T47D (cell line): ENCODE measurements at places on chromosomes 13 and 19.

- no peak for DNase-seq
Measured at GRCh38 chr19:48094855-48095203, 15.8 kb downstream of the PLA2G4C start.

GRCh38 chr13:44506719-44507118 is 69.4 kb downstream of the TSC22D1 start:
- DNase-seq, result no peak

DNA sequence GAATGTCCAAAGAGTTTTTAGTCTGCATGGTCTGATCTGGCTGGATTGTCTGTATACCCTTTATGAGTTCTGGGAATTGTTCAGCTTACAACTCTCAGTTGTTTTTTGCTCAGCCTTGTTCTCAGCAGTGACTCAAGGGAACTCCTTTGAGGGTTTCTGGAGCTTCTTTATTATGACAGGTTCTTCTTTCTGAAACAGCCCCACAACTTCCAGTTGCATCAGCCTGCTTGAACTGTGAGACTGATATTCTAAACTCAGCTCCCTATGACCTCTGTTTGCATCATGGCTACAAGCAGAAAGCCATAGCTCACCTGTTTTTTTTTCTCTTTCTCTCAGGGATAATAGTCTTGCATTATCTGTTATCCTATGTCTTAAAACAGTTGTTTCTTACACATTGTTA is 85.0 kb downstream of the TDRD3 start:
- no peak for DNase-seq

DNA sequence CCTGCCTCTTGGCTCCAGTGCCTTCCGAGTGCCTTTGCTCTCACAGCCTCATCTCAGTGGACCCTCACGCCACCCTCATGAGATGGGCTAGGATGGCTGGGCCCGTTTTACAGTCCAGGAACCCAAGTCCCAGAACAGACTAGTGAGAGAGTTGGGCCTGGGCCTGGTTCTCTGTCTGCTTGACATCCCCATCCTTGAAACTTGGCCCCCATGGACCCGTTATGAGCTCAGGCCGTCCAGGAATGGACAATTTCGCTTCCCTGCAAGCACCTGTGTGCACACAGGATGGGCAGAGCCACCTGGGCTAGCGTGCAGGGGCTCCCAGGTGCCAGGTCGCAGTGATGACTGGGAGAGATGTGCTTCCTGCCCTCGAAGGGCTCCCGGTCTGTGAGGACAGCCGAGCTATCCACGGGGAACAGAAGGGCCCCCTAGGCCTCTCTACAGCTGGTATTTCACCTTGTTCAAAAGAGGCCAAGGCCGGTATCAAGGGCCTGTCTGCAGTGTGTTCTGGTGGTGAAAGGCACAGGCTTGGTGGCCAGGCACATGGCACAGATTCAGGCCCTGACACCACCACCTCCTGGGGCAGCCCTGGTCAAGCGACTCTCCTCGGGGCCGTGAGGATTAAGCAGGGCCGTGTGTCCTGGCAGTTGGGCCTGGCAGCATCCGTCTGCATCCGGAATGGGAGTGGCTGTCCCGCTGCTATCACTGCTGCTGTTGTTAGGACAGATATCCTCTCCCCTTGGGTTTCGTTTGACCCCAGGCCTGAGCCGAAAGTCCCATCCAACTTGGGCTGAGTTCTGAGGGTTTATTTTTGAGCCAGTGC is 38.9 kb downstream of the CAPN12 start:
- DNase-seq, result no peak

GRCh38 chr19:17490411-17490810 is 20.1 kb downstream of the SLC27A1 start:
- no peak for DNase-seq

DNA sequence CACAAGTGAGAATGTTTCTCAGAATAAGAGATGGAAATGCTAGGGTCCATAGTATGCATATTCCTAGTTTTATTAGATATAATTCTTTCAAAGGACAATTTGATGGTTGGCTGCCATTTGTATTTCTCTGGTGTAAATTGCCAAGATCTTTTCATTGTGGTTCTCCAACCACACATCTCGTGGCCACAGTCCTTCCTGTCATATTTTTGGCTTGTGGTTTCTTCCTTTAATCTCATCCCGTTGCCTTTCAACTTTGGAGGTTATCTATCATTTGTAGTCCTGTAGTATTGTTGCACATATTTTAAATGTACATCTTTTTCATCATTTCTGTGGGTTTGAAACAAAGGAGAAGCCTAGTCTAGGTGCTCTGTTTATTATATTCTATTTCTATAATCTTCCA is 61.2 kb downstream of the WASF3 start:
- no peak for DNase-seq

DNA sequence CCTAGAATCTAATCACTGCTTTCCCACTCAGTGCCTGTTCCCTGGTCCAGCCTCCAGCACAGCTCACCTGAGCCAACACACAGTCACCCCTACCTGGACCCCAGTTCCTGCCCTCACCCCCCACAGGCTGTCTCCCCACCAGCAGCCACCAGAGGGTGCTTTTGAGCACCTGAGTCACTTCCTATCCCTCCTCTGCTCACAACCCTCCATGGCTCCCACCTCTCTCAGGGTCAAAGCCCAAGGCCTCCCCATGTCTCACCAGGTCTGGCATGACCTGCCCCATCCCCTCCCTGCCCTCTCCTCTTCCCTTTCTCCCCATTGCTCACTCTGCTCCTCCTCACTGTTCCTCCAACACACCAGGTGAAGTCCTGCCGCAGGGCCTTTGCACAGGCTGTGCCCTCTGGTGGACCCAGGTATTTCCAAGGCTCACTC is 7.1 kb upstream of the DPP9 start:
- DNase-seq, result no peak

- DNase-seq, result peak; percentile 77
Measured at GRCh38 chr19:45577111-45577905, 7.3 kb downstream of the OPA3 start.

DNA sequence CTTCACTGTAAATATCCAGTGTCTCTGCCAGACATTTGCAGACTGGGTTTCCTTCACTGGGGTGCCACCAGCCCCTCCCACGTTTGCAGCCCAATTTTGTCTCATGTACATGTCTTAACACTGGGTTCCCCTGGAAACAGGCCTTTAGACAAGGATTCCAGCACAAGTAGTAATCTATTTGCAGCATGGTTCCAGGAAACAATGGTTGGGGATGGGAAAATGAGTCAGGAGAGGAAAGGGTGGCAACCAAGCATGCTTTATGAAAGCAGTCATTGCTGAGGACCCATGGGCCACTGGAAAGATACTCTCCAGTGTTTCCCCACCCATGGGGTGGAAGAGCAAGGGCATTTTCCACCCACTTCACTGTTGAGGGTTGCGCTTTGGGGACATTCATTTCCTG is 53.6 kb upstream of the FARP1 start:
- no peak for DNase-seq

DNA sequence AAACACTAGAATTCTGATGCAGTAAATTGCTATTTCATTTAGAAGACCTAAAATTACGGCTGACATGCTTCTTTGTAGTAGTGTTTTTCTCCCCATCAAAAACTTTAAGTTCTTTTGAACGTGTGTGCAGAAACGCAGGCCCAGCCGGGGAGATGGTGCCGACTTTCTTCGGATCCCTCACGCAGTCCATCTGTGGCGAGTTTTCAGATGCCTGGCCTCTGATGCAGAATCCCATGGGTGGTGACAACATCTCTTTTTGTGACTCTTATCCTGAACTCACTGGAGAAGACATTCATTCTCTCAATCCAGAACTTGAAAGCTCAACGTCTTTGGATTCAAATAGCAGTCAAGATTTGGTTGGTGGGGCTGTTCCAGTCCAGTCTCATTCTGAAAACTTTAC is 98.3 kb downstream of the TNFRSF19 start:
- no peak for DNase-seq

DNA sequence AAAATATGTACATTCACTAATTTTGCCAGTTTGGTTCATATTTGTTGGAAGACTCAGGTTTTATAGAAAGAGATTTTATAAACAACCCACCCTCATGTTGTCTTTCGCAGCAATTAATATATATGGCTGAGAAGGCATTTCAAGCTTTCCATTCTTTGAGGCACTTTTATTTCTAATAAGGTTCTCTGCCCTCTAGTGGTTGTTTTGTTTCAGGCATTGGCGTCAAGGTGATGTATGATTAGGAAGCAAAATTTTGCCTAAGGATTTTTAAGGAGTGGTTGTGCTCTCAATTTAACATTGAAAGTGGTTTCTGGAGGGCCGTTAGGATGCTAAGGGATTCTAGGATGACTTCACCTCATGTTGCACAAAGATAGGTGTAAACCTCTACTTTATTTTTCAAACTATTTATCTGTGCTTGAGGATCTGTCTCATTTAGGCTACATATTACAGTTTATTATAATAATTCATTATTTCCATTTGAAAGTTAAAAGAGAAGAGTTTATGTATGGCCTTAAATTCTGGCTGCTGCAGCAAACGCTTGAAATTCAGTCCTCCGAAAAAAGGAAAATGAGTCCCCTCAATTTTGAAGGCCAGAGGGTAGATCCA is 35.9 kb downstream of the OXGR1 start:
- DNase-seq, result peak; percentile 13

DNA sequence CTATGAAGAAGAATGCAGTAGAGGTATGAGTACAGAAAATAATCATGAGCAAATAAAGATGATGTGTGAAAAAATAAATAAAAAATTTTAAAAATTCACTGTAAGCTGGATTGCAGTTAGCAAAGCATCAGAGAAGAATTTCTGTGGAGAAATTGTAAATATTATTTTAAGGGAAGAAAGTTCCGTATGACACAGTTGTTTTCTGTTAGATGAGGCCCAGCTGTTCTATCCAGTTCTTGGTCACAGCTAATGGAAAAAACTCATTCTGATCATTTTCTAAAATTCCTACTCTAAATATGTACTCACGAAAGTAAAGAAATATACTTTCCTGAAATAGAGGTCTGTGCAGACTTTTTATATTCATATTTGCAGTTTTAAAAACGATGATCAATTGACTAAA is 578.8 kb downstream of the DCT start:
- DNase-seq, result no peak

DNA sequence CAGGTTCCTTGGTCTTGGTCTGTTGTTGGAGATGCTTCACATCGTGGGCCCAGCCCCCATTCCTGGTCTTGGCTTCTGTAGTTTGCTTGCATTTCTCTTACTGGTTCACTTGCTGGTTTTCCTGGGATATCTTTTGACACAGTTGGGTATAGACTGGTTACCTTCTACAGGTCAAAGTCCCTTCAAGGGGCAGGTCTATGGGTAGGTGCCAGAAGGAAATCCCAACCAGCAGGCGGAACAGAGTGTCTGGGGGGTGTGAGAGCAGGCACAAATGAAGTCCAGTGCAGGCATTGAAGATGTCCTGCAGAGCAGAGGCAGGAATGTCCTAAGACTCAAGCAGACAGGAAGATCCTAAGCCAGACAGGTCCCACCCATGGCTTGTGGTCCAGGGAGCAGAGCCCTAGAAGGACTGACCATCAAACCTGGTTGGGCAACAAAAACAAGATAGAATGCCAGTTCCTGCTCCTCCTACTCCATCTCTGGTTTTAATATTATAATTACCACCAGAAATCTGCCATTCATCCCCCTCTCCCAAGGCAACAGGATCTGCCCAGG is 17.7 kb upstream of the WASF3 start:
- no peak for DNase-seq

DNA sequence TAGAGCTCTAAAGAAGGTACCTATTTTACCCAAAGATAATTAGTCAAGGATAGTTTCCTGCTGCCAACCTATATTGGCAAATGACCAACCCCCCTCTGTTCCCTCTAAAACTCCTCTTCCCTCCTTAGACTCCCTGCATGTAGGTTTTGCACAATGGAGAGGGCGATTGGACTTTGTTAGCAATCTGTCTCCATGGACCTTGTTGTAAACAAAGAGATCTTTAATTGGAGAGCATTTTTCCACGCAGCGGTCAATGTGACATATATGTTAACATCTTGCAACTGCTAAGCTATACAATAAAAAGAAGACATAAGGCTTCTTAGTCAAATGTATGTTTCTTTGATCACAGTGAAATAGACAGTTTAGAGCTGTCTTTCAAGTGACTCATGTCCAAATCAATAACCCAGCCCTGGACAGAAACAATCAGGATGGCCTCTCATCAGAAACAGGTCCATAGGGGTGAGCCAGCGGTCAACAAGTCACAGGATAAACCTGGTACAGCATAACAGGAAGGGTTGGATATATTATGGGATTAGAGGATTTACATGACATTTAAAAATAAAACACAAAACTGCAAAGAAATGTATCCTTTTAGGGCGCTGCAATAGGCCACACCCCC is 69.7 kb upstream of the UBL3 start:
- no peak for DNase-seq

DNA sequence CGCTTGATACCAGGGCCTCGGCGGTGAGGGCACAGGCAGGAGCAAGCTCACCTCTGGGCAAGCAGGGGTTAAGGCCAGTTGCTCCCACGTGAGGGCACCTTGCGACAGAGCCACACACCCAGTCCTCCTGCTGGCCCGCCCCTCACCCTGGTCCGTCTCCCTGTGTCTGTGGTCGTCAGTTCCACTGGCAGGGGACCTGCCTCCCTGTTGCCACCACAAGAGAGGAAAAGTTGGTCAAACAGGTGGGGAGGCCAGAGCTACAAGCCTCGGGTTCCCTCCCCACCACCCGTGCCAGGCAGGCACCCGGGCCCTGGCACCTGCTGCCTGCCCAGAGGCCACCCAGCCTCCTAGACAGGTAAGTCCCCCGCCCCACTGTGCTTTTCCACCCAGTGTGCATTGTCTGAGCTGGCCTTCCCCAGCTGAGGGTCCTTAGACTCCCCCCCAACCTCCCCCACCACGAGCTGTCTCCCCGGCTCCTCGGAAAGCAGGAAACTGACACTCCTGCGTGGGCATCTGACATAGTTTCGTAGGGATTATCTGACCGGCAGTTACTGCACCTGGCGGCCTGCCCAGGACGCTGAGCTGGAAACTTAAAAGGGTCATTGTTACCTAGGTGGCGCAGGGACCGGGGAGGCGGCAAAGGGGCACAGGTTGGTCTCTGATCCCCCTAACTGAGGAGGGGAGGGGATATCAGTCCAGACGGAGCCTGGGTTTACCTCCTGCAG is at the start of gene TJP3:
TJP3 (plus strand) TSS at position 178 of the 725 bp plus-strand sequence. CDS start 20,049 bp downstream, outside the sequence.
- DNase-seq, result peak; percentile 86

GRCh38 chr19:47313754-47314295 is 4.2 kb downstream of the C5AR1 start:
- no peak for DNase-seq

- no peak for DNase-seq
Measured at GRCh38 chr19:39829702-39830275, 4.2 kb downstream of the DYRK1B start.

- no peak for DNase-seq
Measured at GRCh38 chr13:64054321-64054720, 2638.7 kb upstream of the PCDH20 start.

- peak; percentile 78 for DNase-seq
Measured at GRCh38 chr19:23283925-23284324, 33.7 kb upstream of the ZNF724 start.

DNA sequence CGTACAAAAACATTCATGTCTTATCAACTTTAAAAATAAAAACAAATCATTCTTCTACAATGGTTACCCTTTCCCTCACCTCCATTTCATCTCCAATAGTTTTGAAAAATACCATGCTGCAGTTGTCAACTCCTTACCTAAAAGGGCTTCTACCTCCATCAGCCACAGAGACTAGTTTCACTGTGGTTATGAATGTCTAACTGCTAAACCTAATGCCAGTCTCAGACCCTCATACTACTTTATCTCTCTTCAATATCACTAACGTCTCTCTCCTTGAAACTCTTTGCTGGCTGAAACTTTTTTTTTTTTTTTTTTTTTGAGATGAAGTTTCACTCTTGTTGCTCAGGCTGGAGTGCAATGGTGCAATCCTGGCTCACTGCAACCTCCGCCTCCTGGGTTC is 27.1 kb downstream of the LNX2 start:
- no peak for DNase-seq

- DNase-seq, result no peak
Measured at GRCh38 chr13:36352350-36352749, 6.2 kb upstream of the SPART start.

- no peak for DNase-seq
Measured at GRCh38 chr13:110410936-110411687, 104.0 kb downstream of the COL4A2 start.
